ENCODE measurements at places on chromosomes 11 and 22. TPM values are rescaled to one million over a fixed set of nuclear protein-coding genes. Genes with fewer than 3 reads are reported as not detected.

DNA sequence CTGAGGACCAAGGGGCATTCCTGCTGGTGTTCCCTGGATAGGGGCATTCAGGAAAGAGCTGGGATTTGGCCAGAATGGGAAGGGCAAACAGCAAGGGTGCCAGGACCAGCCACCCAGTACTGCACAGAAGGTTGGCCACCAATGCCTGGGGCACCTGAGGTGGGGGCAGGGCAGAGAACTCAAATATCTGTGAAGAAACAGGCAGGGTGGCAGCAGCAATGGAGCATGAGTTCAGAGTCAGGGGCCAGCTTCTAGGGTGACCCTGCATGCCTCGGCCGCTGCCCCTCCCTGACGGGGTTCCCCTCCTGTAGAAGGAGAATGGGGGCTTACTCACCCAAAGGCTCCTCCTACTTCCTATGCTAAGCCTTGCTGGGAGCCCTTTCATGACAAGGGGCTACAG lies 79.3 kb upstream of the SHANK2 start:
- DNase-seq: no peak

GRCh38 chr11:2704896-2705606 lies 5.3 kb upstream of the KCNQ1OT1 start:
- no peak for DNase-seq

GRCh38 chr11:85889676-85890579 lies 34.7 kb downstream of the CCDC83 start:
- no peak for DNase-seq

DNA sequence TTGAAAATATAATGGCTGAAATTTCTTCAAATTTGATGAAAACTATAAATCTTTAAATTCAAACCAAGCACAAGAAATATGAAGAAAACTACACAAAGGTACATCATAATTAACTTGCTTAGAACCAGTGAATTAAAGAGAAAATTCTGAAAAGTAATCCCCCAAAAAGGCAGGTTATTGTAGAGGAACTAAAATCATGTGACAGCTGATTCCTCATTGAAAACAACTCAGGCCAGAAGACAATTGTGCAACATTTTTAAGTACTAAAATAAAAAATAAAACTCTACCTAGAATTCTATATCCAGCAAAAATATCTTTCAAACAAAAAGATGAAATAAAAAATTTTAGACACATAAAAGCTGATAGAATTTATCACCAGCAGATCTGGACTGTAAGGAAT lies 90.3 kb downstream of the SOX6 start:
- no peak for DNase-seq

DNA sequence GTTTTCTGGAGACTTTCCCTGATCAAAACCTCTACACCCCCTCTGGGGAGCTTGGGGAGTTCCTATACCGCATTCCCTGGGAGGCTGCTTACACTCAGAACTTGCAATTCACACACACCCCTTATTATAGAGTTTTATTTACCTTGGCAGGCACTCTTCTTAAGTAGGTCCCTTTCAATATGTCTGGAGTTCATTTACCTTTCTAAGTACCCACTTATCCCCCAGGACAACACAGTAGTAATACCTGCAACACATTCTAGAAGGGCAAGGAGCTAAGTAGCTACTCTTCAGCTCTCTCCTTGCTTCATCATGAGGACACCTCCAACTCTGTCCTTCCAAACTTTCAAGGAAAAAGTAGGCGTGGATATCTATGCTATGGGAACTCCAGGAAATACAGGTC lies 127.8 kb upstream of the ANO3 start:
- no peak for DNase-seq

DNA sequence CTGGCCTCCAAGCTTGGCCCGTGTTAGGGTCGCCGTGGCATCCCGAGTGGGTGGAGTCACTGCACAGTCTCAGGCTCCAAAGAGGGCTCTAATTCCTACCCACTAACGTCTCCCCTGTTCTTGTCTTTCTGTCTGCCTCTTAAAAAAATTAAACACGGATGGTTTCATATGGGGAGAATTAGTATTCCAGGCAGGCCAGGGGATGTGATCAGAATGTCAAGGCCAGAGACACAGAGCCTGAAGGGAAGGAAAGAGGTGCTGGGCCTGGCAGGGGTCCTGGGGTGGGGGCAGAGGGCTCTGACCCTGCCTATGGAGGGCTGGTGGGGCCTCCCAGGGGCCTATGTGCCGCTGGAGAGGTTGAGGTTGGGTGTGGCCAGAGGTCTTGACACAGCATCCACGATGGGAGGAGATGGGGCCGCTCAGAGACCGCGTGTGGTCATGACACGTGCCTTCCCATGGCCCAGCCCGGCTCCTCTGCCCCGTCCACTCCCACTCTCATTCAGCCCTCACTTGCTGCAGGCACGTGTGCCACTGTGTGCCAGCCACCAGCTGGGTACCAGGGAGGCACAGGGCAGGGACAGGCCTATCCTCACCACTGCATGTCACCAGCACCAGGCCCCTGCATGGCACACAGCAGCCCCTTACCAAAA lies 56.5 kb downstream of the FLRT1 start:
- DNase-seq: no peak

GRCh38 chr11:102831489-102832440 lies 11.6 kb downstream of the MMP3 start:
- DNase-seq: peak; percentile 26

- DNase-seq: no peak
Measured at GRCh38 chr11:67400942-67401494, 640 bp downstream of the PPP1CA start.

DNA sequence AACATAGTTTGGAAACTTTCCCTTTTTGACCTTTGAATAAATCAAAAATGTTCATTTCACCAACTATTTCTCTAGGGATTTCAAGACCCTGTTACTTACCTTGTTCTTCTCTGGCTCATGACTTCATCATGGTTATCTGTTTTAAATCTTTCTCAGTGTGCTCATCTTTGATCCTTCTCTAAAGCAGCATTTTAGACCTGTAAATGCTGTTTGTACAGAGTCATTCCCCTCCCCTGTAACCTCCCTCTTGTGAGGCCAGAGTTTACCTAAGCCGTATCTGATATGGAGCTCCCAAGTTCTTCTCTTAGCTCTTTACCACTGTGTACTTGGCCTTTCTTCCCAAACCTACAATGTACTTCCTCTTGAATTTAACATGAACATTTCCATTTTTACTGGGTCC lies 56.0 kb downstream of the ACER3 start:
- no peak for DNase-seq

GRCh38 chr22:27226666-27227065 lies 569.3 kb downstream of the MIAT start:
- no peak for DNase-seq

DNA sequence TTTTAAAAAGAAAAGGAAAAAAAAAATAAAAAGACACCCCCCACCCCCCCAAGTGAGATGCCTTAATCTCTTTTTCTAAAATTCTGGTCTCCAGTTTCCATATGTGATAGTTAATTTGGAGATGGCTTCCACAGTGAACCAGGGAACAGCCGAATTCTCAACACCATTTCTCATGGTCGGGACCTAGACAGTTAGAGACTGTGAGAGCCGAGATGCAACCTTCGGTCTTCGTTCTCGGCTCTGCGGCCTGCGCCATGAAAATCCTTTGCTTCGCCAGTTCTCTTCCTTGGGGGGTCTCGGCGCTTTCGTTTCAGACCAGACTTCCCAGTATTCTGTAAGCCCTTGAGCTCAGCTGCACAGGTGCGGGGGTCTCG lies 723 bp downstream of the CACNG2 start:
- DNase-seq: no peak

DNA sequence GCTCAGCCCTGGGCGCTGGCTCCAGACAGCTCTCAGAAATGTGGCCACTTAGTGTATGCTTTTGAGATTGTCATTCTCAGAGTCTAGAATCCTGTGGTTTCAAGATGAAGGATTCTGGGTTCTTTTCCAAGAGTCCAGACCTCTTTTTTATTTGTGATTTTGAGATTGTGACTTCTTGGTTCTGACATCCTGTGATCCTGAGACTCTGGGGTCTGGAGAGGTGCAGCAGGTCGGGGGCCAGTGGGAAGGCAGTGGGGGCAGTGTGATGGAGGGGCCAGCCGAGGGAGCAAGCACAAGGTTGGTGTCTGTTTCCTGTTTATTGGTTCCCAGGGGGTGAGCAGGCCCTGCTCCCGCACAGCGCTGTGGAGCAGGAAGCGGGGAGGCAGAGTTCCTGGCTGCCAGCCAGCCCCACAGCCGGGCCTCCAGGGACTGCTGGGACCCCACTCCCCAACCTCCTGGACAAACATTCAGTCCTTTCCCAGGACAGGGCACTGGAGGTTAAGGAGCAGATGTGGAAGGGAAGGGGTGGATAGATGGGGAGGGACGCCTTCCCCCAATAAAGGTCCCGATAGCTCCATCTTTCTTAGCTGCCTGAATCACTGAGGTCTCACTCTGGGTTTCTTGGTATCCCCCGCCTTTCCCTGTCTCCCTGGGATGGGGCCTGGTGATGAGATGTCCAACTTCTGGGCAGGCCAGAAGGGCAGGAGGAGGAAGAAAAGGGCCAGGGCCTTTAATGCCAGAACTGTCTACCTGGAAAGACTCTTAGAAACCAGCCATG lies 13.7 kb downstream of the ARHGEF17 start:
- peak; percentile 65 for DNase-seq

DNA sequence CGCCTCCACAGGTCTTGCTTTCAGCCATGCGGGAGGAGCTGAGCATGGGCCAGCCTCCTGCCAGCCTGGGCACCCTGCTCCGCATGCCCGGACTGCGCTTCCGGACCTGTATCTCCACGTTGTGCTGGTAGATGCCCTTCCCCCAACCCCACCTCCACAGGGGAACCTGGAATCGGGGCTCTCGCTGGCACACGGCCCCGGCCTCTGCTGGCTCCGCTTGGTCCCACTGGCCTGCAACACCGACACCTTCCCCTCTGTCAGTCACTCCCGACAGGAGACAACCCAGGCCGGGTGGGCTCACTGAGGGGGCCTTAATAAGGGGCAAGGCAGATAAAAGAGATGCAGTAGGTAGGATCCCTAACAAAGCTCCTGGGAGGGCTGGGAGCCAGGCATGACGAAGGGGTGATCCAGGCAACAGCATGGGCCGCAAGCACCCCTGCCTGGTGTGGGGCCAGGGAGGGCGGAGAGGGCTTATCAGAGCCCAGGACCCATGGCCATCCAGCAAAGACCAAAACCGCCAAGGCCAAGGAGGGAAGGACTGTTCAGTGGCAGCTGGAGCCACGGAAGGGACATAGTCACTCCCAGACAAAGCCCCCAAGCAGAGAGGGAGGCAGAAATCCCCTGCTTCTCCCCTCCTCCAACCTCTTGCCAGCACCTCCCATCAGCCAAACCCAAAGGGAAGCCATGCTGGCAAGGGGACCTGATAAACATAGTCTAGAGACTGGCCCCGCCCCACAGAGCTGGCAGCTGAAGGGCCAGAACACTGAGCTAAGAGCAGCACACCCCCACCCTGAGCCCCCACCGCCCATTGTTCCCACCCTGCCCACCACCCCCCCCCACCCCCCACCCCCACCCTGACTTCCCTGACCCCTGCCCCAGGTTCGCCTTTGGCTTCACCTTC lies 8.0 kb downstream of the SLC22A12 start:
- DNase-seq: no peak

DNA sequence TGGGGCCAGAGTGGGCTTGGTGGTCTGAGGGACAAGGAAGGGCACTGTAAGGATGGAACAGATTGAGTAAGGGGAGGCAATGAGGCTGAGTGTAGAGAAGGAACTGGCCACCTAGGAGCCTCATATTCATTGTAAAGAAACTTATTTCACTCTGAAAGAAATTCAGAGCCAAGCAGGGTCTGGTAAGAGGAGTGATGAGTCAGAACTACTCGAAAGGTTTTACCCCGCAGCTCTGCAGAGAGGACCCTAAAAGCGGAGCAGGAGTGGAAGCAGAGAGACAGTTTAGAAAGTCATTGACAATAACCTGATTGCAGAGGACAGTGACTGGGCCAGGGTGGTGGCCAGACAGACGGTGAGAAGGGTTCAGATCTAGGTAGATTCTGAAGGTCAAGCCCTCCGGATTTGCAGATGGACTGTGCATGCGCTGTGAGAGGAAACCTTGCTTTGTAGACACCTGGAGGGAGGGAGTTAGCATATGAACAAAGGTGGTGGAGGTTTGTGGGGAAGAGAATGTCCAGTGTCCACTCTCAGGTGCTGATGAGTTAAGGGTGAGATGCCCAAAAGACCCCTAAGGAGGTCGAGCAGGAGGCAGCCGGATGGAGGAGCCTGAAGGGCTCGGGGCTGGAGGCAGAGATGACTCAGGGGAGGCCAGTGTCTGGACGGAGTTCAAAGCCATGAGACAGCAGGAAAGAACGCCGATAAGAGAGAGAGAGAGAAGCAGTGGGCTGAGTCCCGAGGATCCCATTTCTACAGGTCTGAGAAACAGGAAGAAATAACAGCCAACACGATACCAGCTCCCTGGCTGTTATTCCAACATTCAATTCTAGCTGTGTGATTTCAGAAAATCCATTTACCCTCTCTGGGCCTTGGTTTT lies 546.0 kb downstream of the BRD1 start:
- no peak for DNase-seq

GRCh38 chr11:1836011-1836945 lies 1.5 kb downstream of the SYT8 start:
- no peak for DNase-seq

- no peak for DNase-seq
Measured at GRCh38 chr11:75241906-75242644, 1.5 kb downstream of the TPBGL start.

- DNase-seq: no peak
Measured at GRCh38 chr11:1041149-1041467, 4.6 kb upstream of the MUC6 start.

DNA sequence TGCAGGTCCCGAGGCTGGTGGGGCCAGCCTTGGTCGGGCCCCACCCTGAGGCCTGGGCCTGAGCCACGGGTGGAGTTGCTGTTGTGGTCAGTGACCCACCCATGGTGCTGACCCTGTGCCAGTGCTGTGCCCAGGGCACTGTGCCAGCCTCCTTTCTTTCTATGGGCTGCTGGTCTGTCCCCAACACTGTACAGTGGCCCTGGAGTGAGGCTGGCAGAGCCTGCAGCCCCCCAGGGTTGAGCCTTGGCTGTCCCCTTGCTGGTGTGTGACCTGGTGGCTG lies 1235.7 kb downstream of the BRD1 start:
- no peak for DNase-seq

- DNase-seq: no peak
Measured at GRCh38 chr11:27705873-27706820, 5.9 kb upstream of the BDNF start.

GPR83 gene
- total RNA-seq: 0.31 TPM

ADORA2A gene
- 18.5 TPM for total RNA-seq

OR4D5 gene
- not detected for total RNA-seq

SLC22A12 gene
- not detected for total RNA-seq

CDC42BPG gene
- total RNA-seq: 4.1 TPM

OOSP2 gene
- total RNA-seq: not detected

SLC22A25 gene
- not detected for total RNA-seq

BIRC3 gene
- total RNA-seq: 0.08 TPM

ADM gene
- 78.3 TPM for total RNA-seq

C11orf87 gene
- 0.46 TPM for total RNA-seq

FERMT3 gene
- total RNA-seq: 6.2 TPM

MMP13 gene
- not detected for total RNA-seq

RIMBP3C gene
- total RNA-seq: 0.18 TPM

TUBA8 gene
- 0.46 TPM for total RNA-seq

PLEKHB1 gene
- 16.9 TPM for total RNA-seq

NLRX1 gene
- total RNA-seq: 12.3 TPM

CARD18 gene
- not detected for total RNA-seq

Data from endothelial cell (in vitro differentiated cells).